ENCODE measurements at places on chromosomes 5 and 9.

GRCh38 chr5:3818624-3819023 is 223.0 kb downstream of the IRX1 start:
- no peak for DNase-seq

DNA sequence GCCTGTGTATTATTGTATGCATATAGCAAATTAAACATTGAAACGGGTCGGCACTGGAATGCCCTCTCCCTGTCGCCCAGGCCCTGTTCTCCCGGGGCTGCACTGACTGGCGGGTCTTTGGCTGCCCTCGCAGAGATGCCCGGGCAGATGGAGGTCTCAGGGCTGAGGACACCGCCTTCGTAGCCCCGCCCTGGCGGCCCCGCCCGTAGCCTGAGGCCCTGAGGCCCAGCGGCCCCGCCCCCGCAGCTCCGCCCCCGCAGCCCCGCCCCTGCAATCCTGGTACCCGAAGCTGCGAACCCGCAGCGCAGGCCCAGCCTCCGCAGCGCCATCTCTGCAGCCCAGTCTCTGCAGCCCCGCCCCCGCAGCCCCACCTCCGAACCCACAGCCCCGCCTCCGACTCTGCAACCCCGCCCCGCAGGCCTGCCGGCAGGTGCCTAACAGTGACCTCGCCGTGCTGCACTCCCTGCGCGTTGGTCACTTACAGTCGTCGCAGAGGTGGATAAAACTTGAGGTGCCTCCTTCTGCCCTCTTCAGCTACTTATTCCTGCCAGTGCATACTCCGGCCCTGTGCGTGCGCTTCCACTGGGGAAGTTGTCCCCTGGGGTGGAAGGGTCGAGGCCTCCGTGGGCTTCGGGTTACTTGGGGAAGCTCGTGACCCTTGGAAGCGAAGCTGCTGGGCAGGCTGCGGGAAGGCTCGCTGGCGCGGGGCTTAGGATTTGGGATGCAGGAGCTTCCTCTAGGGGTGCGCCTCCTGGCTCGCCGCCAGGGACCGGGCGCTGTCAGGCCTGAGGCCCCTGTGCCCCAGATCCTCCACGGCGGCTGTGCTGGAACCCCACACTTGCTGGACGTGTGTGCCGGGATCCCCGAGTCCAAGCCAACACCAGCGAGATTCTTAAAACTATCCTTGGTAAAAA is 72.3 kb downstream of the ICE1 start:
- DNase-seq = peak; percentile 72

DNA sequence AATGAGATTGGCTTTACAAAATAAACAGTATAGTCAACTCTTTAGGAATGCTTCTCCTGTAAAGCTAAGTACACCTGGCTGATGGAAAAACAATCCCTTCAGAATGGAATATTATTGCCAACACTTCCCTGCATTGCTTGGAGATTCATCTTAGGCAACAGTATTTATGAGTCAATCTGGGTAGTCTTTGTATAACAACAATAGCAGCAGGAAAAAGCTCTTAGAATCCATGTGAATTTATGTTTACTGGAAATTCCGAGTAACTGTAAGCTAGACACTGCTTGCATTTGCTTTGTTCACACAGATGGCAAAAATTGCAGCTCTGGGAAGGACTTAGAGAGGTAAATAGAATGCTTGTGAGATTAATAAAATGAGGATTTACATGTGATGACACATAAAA is 101.7 kb upstream of the NTRK2 start:
- DNase-seq = no peak

GRCh38 chr9:4117835-4118610 is 181.8 kb downstream of the GLIS3 start:
- peak; percentile 26 for DNase-seq

DNA sequence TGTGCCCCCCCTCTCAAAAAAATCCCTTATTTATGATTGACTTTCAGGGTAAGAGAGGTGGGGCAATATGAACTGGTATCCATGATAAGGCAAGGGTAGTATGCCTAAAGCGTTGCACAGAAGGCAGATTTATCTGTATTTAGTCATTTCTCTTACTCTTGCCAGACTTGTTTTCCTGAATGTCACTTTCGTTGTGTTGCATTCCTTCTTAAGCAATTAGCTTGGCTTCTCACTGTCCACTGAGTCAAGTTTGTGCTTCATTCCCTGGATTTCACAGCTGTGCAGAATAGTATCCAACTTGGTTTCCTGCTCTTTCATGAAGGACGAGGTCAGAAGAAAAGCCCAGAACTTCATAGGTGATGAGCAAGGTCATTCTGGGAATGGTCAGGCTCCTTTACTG is 301.5 kb upstream of the ACTBL2 start:
- DNase-seq = no peak

GRCh38 chr9:12695474-12695873 is 2.3 kb downstream of the TYRP1 start:
- no peak for DNase-seq

- DNase-seq = no peak
Observed at GRCh38 chr5:16066810-16067209, 112.8 kb downstream of the MARCHF11 start.

- no peak for DNase-seq
Observed at GRCh38 chr5:126869005-126869451, 92.1 kb downstream of the LMNB1 start.

GRCh38 chr5:77175231-77175630 is 35.2 kb upstream of the PDE8B start:
- no peak for DNase-seq

- no peak for DNase-seq
Observed at GRCh38 chr5:51657340-51658240, 274.3 kb downstream of the ISL1 start.

DNA sequence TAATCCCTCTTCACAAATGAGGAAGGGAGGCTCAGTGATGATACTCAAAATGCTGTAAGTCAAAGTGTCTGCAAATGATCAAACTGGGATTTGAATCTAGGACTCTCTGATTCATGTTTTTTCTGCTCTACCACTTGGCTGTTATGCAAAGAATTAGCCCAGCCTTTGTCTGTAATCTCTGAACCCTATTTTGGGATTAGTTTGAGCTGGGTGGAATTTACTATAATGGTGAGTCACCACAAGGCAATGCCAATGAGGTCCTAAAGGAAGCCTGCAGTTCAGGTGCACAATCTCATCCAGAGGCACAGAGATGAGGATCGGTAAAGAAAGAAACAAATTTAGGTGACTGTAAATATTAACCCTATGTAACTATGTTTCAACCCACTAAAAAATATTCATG is 29.2 kb downstream of the RFK start:
- no peak for DNase-seq

DNA sequence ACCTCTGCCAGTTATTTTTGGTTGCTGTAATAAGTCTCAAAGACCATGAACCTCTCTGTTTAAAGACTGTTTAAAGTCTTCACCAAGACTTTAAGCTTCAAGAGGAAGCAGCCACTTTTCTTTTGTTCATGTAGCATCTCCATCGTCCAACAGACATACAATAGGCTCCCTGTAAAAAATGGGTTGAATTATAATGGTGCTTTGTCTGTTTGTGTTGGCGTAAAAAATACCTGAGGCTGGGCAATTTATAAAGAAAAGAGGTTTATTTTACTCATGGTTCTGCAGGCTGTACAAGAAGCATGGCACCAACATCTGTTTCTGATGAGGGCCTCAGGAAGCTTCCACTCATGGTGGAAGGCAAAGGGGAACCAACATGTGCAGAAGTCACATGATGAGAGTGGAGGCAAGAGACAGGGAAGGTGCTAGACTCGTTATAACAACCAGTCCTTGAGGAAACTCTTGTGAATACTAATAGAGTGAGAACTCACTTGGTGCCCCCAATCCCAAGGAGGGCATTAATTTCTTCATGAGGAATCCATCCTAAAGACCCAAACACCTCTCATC is 126.3 kb upstream of the RPS23 start:
- DNase-seq = no peak

DNA sequence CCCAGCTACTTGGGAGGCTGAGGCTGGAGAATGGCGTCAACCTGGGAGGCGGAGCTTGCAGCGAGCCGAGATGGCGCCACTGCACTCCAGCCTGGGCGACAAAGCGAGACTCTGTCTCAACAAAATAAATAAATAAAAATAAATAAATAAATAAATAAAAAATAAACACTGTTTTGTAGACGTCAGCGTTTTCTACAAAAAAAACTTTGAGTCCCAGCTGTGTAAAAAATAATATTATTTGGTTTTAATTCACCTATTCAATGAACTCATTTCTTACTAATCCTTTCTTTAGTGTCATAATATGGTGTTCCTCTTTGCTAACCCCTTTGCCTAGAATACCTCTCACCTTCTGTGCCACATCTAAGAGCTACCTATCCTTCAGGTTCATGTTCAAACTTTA is 30.2 kb upstream of the MSANTD3 start:
- DNase-seq = no peak

DNA sequence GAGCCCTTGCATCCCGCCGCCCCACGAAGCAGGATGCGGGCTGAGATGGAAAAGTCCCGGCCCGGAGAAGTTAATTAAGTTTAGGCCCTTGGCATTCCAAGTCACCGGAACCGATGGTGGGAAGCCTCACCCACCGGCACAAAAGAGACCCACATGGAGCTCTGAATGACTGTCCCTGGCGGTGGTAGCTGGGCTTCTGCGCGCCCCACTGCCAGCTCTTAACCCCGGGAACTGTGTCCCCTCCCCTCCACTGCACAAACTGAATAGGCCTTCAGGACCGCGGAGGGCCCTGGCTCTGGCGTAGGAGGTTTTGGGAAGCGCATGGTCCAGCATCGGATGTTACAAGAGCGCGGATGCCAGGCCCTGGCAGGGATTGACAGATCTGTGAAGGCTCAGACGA is 291.1 kb upstream of the TUT7 start:
- no peak for DNase-seq

GRCh38 chr5:134545070-134545868 is 19.8 kb downstream of the JADE2 start:
- DNase-seq = peak; percentile 19

GRCh38 chr5:180782748-180783147 is 19.9 kb downstream of the MGAT1 start:
- no peak for DNase-seq

DNA sequence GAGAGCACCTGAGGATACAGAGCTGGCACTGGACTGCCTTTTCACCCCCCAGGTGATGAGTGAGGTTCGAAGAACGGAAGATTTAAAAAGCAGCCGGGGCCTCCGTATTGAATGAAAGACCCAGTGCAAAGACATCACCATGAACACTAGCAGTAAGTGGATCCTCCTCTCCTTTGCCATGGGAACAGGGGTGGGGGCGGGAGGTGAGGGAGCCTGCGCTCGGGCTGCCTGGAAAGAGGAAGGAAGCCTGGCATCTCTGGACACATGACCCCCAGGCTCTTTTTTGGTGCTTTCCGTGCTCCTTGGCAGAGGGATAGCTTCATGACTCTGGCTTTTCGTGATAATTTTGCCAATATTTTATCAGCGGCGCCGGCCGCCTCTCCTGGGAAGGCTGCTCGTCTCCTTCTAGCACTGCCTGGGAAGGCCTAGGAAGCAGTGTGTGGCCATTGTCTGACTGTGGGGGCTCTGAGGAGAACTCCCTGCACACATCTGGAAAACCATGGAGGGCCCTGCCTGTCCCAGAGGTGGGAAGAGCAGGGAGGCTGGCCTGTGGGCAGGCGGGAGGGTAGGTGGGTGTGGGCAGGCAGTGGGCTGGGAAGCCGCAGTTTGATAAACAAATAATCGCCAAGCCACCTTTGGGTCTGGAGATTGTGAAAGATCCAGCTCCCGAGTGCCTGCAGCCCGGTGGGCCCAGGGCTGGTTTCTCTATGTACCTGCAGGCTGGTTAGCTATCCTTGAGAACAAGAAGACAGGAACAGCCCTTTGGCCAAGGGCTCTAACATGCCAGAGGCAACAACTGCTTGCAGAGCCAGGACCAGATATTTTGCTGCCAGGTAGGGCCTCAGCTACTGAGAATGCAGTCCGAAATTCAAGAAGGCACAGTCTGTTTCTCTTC is 911 bp downstream of the ABLIM3 start:
- DNase-seq = no peak

GRCh38 chr5:39219437-39219836 is at the start of gene FYB1:
FYB1 (minus strand) TSS chr5:39219563; CDS start chr5:39202960, 16,603 bp downstream.
- DNase-seq = no peak
